NCI-H2029 treated with DMSO at 0.1 percent for 48 hours (cell line): ENCODE measurements at places on chromosomes 16 and 17.

GRCh38 chr17:57902117-57902799, 52.4 kb upstream of the MRPS23 start:
- no peak for DNase-seq

GRCh38 chr17:1227917-1228780, 42.1 kb upstream of the BHLHA9 start:
- no peak for DNase-seq

DNA sequence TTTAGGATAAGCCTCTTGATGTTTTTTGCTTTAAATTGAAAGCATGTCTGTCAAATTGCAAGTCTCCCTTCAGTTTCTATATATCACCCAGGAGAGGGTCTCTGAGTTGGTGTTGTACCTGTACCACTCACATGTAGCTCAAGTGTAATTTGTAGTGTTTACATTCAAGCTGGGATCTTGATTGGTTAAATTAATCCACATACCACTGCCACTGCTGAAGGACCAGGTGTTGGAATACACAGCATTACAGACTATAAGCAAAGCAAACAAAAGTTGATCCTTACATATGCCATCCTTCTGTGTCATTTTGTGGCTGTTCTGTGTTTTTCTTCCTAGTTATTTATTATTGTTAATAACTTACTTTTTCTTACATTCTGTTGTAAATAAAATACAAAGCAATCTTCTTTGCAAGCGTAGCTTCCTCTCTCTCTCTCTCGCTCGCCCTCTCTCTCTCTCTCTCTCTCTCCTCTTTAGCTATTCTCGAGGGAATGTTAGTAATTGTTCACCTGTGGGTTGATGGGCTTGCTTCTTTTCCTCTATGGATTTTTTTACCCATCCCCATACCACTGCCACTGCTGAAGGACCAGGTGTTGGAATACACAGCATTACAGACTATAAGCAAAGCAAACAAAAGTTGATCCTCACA, 20.8 kb upstream of the NOL11 start:
- no peak for DNase-seq

DNA sequence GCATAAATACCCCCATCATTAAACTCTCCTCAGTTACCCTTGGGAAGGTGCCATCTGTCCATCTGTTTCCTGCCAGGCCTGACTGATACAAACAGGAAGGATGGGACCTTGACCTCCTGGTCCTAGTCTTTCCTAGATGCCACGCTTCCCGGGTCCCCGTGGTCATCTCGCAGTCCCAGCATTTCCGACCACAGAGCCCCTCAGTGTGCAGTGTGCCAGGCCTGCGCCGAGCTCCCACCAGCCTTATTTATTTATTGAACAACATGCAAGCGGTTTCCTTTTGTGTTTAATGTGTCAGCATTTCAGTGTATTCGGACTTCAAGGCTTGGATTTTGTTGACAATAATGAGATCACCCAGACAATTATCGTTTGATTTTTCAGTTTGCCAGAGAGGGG, 45.6 kb upstream of the NKD1 start:
- no peak for DNase-seq

DNA sequence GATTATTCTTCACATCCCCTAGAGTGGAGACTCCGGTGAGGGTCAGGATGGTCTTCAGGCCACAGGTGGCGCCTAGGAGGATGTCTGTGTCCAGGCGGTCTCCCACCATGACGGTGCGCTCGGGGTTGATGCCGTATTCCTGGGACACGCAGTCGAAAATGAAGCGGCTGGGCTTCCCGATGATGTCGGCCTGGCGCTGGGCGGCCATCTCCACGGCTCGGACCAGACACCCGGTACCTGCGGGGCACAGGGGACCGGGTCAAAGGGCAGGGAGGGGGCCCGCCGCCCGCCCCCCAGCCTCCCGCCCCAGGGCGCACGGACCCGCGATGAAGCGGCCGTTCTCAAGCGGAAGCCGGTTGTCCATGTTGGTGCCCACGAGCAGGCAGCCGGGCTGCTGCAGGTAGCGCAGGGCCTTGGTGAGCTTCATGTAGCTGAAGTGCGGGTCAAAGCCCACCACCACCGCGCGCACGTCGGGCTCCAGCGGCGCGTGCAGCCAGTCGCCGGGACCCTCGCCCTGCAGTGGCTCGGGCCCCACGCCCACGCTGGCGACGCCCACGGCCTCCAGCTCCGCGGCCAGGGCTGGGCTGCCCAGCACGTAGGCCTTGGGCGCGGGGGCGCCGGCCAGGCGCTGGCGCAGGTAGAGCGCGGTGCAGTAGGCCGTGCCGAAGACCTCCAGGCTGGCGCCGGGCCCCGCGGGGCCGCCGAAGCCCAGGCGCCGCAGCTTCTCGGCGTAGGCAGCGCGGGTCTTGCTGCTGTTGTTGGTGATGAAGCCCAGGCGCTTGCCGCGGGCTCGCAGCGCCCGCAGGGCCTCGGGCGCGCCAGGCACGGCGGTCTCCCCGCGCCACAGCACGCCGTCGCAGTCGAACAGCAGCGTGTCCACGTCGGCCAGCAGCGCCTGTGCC, 572 bp downstream of the PGP start:
- no peak for DNase-seq
